ENCODE measurements at places on chromosomes 13 and 19. TPM values are rescaled to one million over a fixed set of nuclear protein-coding genes. Genes with fewer than 3 reads are reported as not detected.

DNA sequence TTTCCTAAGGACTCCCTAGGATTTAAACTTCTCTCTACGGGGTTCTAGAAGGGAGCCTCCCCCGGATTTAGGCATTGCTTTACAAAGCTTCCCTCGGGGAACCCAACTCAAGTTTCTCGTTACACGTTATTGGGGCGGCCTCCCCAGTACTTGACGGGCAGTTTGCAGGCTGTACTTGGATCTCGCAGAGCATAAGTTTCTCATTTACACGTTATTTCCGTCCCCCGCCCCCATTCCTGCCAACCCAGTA, 584 bp downstream of the SMG9 start:
- DNase-seq, result no peak

GRCh38 chr13:91592056-91593014, 193.9 kb downstream of the GPC5 start:
- no peak for DNase-seq

DNA sequence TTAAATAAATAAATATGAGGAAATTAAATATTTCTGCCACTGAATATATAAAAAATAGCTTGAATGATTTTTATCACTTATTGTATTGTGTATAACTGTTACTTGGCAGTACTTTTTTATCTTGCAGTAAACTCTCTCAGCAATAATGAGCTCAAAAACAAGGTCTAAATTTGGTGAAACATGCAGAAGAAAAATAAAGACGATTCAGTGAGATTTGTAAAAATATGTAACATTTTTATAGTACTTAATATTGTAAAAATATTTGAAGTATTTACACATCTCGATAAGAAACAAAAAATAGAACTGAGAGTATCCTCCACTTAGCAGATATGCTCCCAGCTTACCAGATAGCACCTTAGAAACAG, 120.6 kb upstream of the MLNR start:
- no peak for DNase-seq

DNA sequence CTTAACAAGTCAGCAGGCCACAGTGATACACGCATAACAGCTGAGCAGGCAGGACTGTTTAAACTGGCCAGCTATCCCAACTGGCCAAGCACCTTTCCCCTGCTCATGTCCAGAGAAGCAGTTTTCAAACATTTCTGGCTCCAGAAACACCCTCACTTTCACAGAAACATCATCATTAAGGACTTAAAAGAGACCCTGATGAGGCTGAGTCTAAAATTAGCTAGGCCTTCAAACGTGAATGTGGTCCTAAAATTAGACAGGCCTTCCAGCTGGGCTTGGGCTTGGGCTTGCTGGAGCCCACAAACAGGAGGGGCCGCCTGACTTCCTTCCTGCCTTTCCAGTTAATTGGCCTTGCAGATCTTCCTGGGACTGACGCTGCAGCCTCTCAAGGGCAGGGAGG, 334.2 kb downstream of the DNAJC15 start:
- DNase-seq, result peak; percentile 36

The SIGLECL1 gene
- not detected for total RNA-seq

The KLF12 gene
- total RNA-seq, result 14.0 TPM

GRCh38 chr19:4013886-4014540, 6.5 kb downstream of the PIAS4 start:
- no peak for DNase-seq

The SMIM17 gene
- not detected for total RNA-seq

DNA sequence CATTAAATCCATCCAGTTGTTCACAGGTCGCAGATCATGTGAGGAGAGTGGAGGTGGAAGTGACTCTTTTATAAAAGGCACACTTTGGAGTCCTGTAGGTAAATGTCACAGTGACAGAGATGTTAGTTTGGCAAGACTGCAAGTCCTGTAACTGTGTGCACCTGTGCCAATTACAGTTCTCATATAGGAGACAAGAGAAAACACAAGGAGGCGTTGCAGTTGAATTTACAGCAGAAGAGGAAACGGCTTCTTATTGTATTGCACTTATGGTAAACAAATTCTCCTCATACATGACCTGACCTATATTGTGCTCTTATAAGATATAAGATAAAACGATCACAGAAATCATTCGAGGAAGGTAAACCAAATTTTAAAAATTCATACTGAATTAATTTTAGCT, 732.8 kb upstream of the SLC10A2 start:
- no peak for DNase-seq

- no peak for DNase-seq
Measured at GRCh38 chr13:110376120-110376519, 69.0 kb downstream of the COL4A2 start.

The ADGRE1 gene
- total RNA-seq, result 0.31 TPM

DNA sequence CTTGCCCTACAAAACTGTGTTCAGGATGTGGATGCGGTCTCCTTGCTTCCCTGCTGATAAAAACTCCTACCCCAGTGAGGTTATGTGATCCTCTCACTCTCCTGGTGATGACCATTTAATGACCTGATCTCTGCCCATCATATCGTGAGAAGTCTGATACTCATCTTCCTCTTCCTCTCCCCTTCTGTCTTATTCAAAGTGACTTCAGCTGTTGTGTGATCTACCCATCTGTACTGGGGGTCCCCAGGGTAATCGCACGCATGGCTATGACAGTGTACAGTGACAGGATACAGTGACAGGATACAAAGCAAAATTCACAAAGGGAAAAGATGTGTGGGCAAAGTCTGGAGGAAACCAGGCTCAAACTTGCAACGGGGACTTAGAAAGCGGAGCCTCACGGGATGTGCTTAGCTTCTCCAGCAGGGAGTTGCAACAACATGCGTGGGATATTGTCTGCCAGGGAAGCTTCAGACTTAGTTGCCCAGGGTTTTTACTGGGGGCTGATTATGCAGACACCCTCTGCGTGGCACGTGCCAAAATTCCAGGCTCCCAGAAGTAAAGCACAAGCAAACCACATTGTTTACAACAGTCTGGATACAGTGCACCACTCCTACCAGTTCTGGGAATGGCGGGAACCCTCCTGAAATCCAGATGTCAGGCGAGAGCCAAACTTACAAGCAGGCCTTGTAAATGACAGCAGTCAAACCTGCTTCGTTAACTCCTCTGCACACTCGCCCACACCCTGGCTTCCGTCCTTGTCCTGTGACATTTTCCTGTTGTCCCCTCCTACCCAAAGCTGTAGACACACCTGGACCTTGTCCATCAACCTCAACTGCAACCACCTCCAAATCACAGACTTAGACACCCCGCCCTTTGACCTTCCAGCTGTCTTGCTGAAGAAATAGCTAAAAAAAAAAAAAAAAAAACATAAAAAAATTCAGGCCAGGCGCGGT, 18.0 kb upstream of the GARRE1 start:
- no peak for DNase-seq

GRCh38 chr13:44017756-44018309, 138.1 kb downstream of the LACC1 start:
- DNase-seq, result no peak

Measured in left cardiac atrium (tissue), 4 donors.